ENCODE measurements at places on chromosomes 2 and 18.
A peak's percentile ranks its signal among the peaks of the same experiment; 100 is the strongest.

DNA sequence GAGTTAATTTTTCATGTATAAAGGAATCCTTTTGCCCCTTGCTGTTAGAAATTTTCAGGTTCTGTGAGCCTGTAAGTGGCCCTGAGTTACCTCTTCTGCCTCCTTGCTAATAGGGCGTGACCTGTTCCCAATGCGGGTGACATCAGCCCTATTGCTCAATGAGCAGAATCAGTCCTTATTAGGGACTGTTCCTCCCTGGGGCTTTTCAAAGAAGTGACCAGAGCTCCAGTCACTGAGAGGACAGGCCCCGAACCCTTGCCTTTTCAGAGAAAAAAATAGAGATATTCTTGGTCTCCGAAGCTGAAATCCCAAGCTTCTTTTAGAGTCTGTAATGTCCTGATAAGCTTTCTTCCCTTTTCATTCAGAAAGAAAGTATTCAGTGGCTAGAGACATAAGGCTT, 8.2 kb upstream of the APOB start:
- no peak for DNase-seq

- DNase-seq: no peak
These were observed 127.4 kb upstream of the AQP4 start for GRCh38 chr18:26992926-26993325.

GRCh38 chr2:237674731-237675276, 47.4 kb downstream of the LRRFIP1 start:
- DNase-seq: peak; percentile 48

- no peak for DNase-seq
These were observed 2.3 kb upstream of the OST4 start for GRCh38 chr2:27073782-27074181.

- peak; percentile 60 for DNase-seq
These were observed 40.9 kb upstream of the TRIM43B start for GRCh38 chr2:95525294-95526035.

GRCh38 chr18:56148373-56148772, 490.0 kb downstream of the TXNL1 start:
- no peak for DNase-seq

DNA sequence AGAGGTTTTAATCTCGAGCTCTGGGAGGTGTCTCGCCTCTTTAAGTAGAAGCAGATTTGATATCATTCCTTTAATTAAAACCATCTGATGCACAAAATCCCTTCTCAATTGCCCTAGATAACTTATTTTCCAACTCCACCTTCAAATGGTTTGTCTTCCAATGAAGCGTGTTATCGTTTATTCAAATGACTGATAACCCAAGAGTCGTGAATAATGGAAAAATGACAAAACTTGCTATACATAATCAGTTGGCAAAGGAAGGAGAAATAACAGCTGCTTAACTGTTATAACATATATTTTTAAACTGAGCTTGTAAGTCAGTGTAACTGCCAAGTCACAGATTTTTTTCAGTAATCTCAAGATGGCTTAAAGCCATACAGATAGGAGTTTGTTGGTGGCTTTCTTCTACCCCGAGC, 144.6 kb downstream of the QPCT start:
- no peak for DNase-seq

DNA sequence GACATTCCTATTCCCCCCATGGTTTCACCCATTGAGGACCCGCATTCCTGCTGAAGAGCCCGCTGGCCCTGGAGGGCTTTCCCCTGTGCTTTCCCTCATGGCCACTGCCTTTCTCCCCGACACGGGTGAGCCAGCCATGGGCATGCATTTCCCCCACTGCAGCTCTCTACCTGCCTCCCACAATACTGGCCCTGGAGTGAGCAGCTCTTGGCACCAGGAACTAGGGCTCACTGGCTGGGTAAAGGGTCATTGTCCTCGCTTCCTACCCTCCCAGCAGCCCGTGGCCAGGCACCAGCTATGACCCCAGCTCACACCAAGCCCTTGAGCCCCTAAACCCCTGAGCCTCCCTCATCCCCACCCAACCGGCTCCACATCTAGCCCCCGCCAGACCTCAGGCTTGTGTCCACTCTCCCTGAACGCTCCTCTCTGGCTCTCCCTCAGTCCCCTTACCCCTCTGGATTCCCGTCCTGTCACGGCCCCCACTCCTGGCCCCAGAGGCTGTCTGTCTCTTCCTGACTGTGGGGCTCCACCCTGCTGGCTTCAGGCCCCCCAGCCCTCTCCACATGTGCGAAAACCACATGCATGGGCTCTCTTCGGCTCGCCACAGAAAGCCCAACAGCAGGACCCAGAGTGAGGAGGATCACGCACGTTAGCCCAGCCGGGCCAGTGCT, 199.8 kb downstream of the ZFP36L2 start:
- no peak for DNase-seq

DNA sequence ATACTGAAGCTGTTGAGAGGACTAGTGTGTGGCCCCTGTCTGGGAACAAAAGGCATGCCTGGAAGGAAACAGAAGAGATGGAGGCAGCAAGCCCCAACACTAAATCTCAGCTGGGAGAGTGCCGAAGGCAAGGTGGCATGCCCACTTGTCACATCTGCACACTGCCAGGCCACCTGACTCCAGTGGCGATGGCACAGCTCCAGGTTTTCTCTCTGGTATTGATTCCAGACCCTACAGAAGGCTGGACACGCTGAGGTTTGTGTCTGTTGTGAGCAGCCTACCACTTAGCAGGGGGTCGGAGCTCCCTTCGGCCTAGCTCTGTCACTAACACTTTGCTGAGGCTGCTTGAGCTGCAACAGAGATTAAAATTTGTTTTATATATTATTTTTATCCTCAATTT, 307.3 kb downstream of the TDRD15 start:
- DNase-seq: peak; percentile 93

DNA sequence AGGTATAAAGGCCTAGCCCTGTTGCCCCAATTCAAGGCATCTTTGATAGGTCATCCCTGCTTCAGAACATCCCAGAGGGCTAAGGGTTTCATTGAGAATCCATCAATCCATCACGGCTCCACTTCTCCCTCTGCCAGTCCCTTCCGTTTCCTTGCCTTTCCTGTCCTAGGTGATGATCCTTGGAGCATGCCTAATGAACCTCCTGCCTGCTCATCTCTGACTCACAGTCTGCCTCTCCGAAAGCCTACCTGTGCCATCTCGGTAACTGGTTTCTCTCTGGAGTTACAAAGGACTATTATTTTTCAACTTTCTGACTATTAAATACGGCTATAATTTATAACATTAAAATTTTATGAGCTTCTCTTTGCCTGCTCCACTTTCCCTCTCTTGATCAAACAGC, 36.7 kb upstream of the OSBPL6 start:
- DNase-seq: no peak

- DNase-seq: no peak
These were observed 23.6 kb downstream of the MLPH start for GRCh38 chr2:237510502-237511217.

- DNase-seq: peak; percentile 6
These were observed 259.0 kb downstream of the HNMT start for GRCh38 chr2:138223319-138223718.

DNA sequence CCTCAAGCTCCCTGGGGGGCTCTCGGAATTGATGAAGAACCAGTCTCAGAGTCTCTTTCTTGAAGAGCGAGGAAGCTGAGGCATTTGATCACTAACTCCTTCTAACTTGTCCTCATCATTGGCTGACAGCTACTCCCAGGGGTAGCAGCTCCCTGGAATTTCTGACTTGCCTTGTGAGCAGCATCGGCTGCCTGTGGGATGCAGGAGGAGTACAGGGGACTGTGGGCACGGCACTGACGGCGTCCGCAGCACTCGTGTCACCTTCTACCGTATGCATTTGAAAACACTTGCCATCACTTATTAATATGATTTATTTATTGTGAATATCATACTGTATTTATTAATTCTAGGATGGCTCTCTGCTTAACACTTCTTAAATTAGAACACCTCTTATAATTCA, 175.0 kb downstream of the MIB1 start:
- DNase-seq: no peak

DNA sequence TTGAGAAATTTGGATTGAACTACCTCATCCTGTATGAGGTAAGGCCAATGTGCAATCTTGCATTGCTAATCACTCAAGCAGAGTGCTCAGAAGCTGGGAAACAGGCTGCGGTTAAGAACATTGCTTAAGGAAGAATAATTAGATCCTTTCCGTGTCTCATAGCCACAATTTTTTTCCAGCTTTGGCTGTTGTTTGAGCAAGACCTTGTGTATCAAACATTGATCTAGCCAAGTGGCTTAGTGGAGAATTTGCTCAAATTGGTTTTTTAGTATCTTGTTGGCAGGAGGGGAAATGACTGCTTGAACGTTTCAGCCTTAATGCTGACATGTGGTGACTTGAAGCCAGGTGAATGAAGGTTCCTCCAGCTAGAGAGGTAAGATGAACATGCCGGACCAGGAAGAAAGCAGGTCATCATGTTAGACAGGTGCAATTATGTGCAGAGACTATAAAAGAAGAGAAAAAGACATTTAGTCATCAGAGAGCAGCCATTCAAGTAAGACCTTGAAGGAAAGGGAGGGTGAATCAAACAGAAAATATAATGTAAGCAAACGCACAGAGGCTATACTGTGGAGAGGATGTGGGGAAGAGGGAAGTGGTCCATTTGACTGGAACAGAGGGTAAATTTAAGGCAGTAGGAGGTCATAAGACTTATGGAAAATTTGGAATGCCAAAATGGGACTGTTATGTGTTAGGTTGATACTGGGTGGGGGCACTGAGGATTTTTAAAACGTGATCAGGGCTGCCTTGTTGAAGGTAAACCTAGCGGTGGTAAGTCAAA, 98.9 kb upstream of the CYP1B1 start:
- no peak for DNase-seq

- no peak for DNase-seq
These were observed 9.9 kb upstream of the ATIC start for GRCh38 chr2:215301994-215302393.

- no peak for DNase-seq
These were observed 161.5 kb downstream of the STK39 start for GRCh38 chr2:168085801-168086361.

GRCh38 chr2:187900021-187900420, 345.8 kb upstream of the TFPI start:
- DNase-seq: no peak

- DNase-seq: no peak
These were observed 68.0 kb upstream of the RAB6C start for GRCh38 chr2:129911363-129912065.

DNA sequence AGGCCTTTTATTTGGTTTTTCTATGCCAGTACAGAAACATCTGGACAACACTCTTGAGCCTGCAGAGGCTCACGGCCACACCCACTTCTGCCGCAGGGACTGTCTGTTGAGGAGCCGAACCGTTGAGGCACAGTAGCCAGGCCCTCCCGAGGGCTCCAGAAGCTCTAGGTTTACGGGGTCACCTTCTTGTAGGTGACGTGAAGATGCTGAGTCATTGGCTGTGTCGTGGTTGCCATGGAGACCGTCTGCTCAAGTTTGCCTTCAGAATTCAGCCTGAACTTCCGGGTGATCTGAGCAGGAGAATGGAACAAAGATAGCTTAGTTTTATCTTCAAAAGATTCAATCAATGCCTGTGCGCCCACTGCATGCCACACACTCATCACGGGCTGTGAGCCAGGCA, 25.9 kb downstream of the BOK start:
- no peak for DNase-seq

- DNase-seq: peak; percentile 31
These were observed 722 bp downstream of the ACSL3 start for GRCh38 chr2:222861411-222862105.

DNA sequence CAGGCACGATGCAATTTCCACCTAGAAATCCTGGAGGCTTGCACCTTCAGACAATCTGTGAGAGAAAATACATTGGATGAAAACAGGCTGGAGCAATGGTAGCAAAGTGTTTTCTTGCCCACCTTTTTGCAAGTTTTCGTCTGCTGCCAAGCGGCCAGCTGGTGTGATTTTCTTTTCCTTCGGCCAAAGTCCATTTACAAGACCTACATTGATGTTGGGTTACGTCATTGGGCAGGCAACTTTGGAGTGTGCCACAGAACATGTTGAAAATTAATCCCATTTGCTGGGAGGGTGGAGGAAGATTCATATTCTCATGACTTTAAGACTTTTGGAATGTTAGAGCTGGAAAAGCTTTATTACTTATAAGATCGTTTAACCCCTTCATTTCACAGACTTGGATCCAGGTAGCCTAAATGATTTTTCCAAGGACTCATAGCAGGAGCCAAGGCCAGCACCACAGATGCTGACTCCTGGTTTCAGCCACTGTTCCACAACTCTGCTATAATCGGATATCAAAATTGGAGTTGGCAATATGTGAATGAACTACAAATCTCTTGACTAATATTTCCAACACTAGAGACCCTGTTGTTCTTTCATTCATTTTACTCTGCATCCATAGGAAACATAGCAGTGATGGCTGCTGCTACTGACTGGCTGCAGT, 352.1 kb downstream of the RND3 start:
- no peak for DNase-seq

DNA sequence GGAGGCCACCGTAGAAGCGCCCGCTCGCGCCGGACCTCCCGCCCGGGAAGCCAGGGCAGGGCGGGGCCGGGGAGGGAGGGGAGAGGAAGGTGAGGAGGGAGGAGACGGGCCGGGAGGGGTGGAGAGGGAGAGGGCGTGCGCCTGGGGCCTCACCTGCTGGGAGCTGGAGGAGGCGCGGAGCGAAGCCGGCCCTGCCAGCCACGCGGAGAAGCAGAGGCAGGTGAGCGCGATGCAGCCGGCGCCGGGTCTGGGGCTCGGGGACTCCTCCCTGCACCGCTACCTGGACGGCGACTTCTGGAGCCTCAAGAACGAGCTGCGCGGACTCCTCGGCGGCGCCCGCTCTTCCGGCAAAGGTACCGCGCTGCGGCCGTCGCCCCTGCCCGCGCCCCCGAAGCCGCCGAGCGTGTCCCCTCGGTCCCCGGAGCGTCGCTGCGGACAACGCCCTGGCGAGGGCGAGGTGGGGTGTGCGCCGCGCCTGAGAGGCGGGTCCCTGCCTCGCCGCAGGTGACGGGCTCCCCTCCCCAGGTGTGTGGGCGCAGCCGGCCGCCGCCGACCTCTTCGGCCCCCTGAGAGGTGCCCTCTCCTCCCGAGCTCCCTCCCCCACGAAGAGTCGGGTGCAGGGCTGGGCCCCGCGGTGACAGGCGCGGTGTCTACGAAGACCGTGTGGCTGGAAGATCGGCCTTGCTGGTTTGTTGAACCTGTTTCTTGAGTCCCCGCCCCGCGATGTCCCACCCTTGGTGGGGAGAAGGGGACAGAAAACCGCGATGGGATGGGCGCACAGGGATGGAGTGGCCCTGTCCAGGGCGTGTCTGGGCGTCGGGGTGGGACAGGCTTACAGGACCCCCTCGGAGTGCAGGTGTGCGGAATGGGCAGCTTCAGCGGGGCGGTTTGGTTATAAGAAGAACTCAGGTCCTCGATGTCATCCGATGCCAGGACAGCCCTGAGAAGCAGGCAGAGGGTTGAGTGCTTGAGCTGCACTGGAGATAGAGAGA, at the start of gene ACOXL:
Gene ACOXL (plus strand): TSS at position 152 of the 992 bp plus-strand sequence. CDS start 35,817 bp downstream, outside the sequence.
- DNase-seq: peak; percentile 73

- peak; percentile 10 for DNase-seq
These were observed 49.4 kb downstream of the TSPYL6 start for GRCh38 chr2:54206596-54206995.

DNA sequence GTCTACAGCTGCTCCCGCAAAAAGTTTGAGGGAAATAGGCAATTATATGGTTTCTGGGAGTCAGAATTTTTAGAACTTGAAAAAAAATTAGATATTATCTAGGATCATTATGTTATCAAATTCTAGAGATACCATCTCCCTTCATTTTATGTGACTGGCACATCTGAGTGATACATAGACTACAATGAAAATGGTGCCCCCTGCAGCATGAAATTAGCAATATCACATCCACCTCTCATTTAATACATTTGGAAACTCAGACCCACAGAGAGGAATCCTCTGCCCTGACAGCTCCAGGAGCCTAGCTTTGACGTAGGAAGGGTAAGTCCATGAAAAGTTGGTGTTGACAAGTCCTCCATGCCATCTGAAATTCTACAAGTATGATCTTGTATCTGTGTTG, 381.6 kb downstream of the SUCLG1 start:
- DNase-seq: peak; percentile 39

Measured in NCI-H345 (cell line).